Right lobe of liver (tissue), 6 donors: ENCODE measurements at places on chromosomes 3 and 15. TPM values are rescaled to one million over a fixed set of nuclear protein-coding genes. Genes with fewer than 3 reads are reported as not detected.

Gene NR2F2
- total RNA-seq, result 13.3 TPM

Gene TRPC1
- 0.19 TPM for total RNA-seq

Gene GPR160
- 1.2 TPM for total RNA-seq

Gene ECE2
- total RNA-seq, result not detected

Gene BFSP2
- total RNA-seq, result not detected

Gene CLDN16
- total RNA-seq, result 0.37 TPM

Gene RNU5B-1
- total RNA-seq, result 35.4 TPM

DNA sequence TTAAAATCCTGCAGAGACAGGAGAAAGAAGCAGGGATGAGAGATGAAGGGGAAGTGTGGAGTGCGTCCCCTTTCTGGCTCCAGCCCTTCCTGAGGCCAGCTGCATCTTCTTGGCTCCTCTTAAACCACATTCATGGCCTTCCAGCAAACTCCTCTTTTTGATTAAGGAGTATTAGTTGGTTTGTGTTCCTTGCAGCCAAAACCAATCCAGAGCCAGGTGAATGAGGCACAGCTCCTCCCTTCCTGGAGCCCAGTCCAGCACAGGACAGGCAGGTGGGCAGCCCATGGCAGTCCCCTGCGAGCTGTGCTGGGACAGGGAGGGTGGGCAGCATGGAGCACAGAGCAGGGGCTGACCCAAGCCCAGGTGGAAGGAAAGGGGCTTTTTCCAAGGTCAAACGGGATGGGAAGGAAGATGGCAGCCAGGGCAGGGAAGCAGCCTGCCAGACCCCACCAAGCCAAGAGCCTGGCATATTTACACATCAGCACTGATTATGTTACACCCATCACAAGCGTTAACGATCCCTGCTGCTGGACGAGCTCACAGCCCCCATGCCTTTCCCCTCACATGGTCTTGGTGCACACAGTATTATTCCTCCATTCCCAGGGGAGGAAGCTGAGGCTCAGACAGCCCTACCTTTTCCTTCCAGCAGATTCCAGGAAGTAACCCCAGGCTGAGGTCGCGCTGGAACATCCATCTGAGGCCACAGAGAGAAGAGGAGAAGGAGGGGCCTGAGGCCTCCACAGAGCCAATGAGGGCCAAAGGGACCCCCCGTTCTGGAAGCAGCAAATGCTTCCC is 175.6 kb downstream of the SMAD6 start:
- no peak overlapping the region for H3K4me3 ChIP-seq
- no peaks in the 10 kb centered on the region for H3K4me1 ChIP-seq

GRCh38 chr3:57658536-57658935 is 34.3 kb downstream of the DENND6A start:
- no peaks in the 10 kb centered on the region for H3K27me3 ChIP-seq
- no peak for DNase-seq
- no peaks in the 10 kb centered on the region for H3K36me3 ChIP-seq
- H3K4me1 ChIP-seq, result no peaks in the 10 kb centered on the region
- H3K4me3 ChIP-seq, result no peak overlapping the region

GRCh38 chr15:101254157-101255050 is 2.6 kb upstream of the CHSY1 start:
- H3K27ac ChIP-seq, result no peak overlapping the region
- H3K27me3 ChIP-seq, result no peaks in the 10 kb centered on the region
- H3K36me3 ChIP-seq, result no peaks in the 10 kb centered on the region
- DNase-seq, result no peak
- no peaks in the 10 kb centered on the region for H3K4me1 ChIP-seq

DNA sequence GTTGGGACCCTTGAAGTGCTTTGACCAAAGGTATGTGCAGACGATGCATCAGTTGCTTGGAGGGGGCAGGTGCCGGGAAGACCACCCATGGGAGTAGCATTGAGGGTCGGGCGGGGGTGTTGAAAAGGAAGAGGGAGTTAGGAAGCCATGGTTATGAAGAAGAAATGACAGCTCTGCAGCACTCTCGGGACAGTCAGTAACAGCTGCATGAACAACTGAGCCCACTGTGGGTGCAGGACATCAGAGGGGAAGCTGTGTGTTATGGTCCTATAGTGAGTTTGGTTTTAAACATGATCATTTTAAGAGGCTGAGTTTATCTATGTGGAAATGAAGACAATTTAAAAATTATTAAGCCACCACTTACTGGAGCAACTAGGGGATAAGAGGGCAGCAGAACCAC is 17.6 kb downstream of the ST8SIA2 start:
- H3K27ac ChIP-seq, result no peak overlapping the region
- H3K27me3 ChIP-seq, result no peaks in the 10 kb centered on the region
- DNase-seq, result no peak
- H3K36me3 ChIP-seq, result no peaks in the 10 kb centered on the region

DNA sequence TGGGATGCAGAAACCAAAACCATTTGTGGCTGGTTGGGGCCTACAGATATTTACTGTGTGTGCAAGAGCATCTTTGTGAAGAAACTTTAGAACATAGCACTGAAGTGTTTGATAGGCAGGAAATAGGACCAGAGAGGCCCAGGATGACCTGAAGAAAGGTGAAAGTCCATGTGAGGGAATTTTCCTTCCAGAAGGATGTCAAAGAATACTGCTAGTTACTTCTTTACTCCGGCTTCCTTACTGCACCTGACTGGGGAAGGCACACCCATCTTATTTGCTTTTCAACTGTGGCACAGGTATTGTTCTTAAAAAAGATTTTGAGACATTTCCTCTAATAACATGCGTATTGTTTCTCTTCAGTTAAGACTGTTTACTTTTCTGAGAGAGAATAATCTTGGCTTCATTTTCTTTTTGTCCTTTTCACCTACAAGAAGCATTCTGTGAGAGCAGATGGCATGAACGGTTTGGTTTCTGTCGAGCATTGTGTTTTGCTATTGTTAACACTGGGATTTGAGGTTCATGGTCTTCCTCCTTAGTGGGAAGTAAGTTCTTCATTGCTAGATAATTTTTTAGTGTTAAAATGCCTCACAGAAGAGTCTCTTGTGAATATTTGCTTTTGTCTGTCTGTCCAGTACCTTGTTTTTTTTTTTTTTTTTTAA is 71.5 kb downstream of the SLCO3A1 start:
- DNase-seq, result no peak
- no peaks in the 10 kb centered on the region for H3K4me1 ChIP-seq
- no peaks in the 10 kb centered on the region for H3K27me3 ChIP-seq
- H3K4me3 ChIP-seq, result no peak overlapping the region
- H3K36me3 ChIP-seq, result no peaks in the 10 kb centered on the region

DNA sequence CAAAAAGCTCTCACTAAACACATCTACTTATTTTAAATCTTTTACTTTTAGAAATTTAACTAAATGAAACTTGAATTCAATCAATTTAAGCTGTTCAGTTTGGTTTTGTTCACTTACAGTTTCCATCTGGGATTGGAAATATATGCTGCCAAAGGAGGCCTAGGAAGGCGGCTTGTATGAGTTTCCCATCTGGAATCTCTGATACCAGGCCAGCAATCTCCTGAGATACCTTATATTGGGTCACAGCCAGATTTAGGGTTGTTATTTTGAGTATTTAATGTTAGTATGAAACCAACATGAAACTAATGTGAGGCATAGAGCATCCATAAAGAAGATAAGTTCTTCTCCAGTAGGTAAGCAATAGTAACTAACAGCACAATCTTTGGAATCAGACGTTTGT is 94.6 kb downstream of the GMNC start:
- no peaks in the 10 kb centered on the region for H3K27me3 ChIP-seq
- no peaks in the 10 kb centered on the region for H3K4me1 ChIP-seq
- no peaks in the 10 kb centered on the region for H3K36me3 ChIP-seq
- no peak overlapping the region for H3K27ac ChIP-seq

GRCh38 chr3:188125076-188125475 is 28.9 kb upstream of the LPP start:
- H3K36me3 ChIP-seq, result no peaks in the 10 kb centered on the region
- no peak overlapping the region for H3K27ac ChIP-seq
- H3K4me1 ChIP-seq, result peaks cover 7% of the 10 kb centered on the region

DNA sequence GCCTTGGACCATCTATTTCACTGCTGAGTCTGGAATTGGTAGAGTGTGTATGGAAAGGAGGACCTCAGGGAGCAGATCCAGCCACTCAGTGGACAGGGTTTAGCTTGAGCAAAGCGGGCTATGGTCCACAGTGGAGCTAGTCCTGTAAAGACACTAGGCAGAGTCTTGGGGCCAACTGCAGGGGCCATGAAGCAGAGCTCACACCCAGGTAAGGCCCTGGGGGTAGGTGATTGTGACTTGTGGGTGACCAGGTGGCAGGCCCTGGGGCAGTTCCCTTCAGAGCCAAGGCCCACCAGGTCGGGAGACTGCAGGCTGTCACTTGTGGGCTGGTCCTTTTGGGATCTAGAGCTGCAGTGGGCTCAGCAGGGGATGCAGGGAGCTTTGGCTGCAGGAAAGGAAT is 80.8 kb upstream of the EPHB3 start:
- no peak overlapping the region for H3K4me3 ChIP-seq
- DNase-seq, result no peak
- H3K36me3 ChIP-seq, result no peaks in the 10 kb centered on the region
- no peak overlapping the region for H3K27ac ChIP-seq

DNA sequence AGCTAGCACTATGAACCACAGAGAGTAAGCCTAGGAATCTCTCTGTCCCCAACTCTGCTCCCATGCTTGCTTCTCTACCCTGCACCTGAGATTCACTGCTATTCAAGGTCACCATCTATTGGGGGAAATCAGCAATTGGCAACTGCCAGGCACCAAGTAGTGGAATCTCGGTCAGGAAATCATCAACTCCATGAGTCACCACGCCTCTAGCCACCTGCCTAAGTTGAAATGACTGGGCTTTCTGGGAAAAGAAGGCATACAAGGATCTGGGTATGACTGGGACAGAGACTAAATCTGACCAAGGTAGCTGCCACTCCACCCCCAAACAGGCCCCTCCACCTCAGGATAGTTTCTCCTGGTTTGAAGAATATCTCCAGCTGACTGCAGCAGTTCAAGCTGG is 464.1 kb upstream of the CBLB start:
- no peak overlapping the region for H3K4me3 ChIP-seq
- no peak overlapping the region for H3K27ac ChIP-seq
- no peaks in the 10 kb centered on the region for H3K4me1 ChIP-seq
- no peaks in the 10 kb centered on the region for H3K36me3 ChIP-seq
- H3K27me3 ChIP-seq, result no peaks in the 10 kb centered on the region

DNA sequence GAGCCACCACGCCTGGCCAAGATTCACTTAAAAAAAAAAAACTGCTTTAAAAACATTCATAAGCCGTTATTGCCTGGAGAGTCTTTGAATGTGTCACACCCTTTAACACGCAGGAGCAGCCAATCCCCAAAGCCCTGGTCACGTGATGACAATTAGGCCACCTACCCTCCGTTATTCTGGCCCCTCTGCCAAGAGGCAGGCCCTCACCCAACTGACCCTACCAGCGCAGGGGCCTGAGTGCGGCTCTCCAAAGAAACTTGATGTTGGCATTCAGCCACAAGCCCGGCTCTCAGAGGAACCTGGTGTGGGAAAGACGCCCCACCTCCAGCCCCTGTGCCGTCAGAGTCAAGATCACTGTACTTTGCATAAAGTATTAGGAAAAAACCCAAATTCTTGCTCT is 11.6 kb upstream of the MUC4 start:
- no peak for DNase-seq
- H3K27me3 ChIP-seq, result no peaks in the 10 kb centered on the region
- no peak overlapping the region for H3K4me3 ChIP-seq

GRCh38 chr3:177470197-177470941 is 273.1 kb upstream of the TBL1XR1 start:
- H3K36me3 ChIP-seq, result no peaks in the 10 kb centered on the region
- H3K4me3 ChIP-seq, result no peak overlapping the region
- no peak for DNase-seq
- no peaks in the 10 kb centered on the region for H3K27me3 ChIP-seq
- H3K27ac ChIP-seq, result no peak overlapping the region
- H3K4me1 ChIP-seq, result no peaks in the 10 kb centered on the region

- H3K27ac ChIP-seq, result no peak overlapping the region
- no peaks in the 10 kb centered on the region for H3K36me3 ChIP-seq
- no peak for DNase-seq
- no peak overlapping the region for H3K4me3 ChIP-seq
These were observed 16.5 kb downstream of the SEMA7A start for GRCh38 chr15:74417225-74417624.
